MCF 10A (cell line): ENCODE measurements at places on chromosomes 6 and 20.

- no peak for DNase-seq
Observed at GRCh38 chr6:47734831-47735481, 36.6 kb downstream of the ADGRF4 start.

- no peak for DNase-seq
Observed at GRCh38 chr20:53186635-53187034, 214.5 kb downstream of the TSHZ2 start.

- no peak for DNase-seq
Observed at GRCh38 chr6:16757332-16757731, 3.9 kb downstream of the ATXN1 start.

GRCh38 chr20:51995551-51995951 is 193.2 kb upstream of the SALL4 start:
- DNase-seq = no peak

DNA sequence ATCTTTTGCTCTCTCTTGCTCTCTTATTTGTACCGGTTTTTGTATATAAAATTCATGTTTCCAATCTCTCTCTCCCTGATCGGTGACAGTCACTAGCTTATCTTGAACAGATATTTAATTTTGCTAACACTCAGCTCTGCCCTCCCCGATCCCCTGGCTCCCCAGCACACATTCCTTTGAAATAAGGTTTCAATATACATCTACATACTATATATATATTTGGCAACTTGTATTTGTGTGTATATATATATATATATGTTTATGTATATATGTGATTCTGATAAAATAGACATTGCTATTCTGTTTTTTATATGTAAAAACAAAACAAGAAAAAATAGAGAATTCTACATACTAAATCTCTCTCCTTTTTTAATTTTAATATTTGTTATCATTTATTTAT is 15.9 kb downstream of the VEGFA start:
- no peak for DNase-seq
